ENCODE measurements at places on chromosomes 2 and 18. TPM values are rescaled to one million over a fixed set of nuclear protein-coding genes. Genes with fewer than 3 reads are reported as not detected.

DNA sequence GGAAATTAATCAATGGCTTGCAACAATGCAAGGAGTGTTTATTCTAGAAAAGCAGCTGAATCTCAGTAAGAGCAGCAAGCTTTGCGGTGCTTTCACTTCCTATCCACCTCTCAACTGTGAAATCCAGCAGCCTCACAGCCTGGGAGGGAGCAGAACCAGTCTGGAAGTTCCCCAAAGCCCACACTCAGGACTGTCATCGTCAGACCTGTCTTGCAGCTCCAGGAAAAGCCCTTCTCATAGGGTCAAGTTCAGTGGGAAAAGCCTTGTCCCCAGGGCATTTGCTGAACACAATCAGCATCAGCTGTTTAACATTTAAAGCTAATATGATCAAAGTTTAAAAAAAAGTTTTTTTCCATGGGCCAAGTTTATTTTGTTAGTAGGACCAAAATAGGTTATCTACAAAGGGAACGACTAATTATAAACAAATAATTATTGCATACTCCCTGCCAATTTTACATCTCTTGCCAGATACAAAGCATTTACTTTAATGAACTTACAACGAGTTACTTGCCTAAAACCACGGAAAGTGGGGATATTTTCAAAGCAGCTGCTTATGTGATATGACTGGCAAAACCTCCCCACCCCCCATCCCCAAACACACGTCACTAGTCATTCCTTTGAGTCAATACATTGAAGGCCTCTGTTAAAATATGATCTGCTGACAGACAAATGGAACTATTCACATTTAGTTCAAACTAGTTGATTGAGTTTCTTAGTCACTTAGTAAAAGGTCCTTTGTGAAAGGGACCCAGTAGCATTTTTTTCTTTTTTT lies 36.8 kb downstream of the PARD6G start:
- DNase-seq: no peak

DNA sequence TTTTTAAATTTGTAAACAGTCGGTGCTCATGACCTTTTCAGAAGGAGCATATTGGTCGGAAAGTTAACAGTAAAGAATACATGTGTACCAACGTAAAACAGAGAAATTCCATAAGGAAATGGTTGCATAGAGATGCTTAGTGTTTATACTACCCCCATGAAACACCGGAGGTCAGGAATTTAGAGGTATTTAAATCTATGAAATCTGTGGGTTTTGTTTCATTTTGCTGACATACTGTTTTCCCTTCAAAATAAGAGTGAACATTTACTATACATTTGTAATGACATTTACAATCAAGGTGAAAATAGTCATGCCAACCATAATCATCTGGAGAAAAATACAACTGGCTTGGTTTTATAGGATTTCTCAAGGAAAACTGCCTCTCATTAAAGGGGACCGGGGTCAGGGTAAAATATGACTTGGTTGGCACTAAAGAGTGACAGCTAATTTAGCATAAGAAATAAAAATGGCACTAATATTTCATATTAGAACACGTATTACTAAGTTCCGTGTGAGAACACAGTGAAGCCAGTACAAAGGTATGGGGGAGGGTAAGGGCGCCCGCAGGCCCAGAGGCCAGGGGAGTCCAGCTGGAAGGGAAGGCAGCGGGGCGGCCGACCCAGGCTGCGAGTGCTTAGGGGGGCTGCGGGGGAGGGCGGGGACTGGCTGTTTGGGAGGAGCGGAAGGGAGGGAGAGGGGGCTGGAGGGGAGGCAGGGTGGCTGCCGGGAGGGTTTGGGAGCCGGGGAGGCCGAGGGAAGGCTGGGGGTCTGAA lies 1.1 kb upstream of the RNU4ATAC start:
- DNase-seq: no peak

DNA sequence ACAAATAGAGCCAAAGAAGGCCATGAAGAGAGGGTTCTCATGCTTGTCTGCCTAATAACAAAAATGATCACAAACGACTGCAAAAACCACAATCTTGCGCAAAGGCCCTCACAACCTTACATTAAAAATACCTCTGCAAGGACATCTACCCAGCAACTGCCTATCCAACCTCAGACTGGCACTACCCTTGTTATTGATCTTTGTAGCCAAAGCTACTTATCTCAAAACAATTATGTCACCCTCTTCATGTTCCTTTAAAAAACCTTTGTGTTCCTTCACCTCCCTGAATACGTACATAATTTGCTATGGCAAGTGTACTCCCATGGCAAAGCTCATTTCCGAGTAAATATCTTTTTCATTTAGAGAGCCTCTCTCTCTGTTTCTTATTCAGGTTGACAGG lies 44.1 kb downstream of the TMEM163 start:
- DNase-seq: no peak

- no peak for DNase-seq
Observed at GRCh38 chr18:66046032-66046602, 295.3 kb downstream of the CDH7 start.

DNA sequence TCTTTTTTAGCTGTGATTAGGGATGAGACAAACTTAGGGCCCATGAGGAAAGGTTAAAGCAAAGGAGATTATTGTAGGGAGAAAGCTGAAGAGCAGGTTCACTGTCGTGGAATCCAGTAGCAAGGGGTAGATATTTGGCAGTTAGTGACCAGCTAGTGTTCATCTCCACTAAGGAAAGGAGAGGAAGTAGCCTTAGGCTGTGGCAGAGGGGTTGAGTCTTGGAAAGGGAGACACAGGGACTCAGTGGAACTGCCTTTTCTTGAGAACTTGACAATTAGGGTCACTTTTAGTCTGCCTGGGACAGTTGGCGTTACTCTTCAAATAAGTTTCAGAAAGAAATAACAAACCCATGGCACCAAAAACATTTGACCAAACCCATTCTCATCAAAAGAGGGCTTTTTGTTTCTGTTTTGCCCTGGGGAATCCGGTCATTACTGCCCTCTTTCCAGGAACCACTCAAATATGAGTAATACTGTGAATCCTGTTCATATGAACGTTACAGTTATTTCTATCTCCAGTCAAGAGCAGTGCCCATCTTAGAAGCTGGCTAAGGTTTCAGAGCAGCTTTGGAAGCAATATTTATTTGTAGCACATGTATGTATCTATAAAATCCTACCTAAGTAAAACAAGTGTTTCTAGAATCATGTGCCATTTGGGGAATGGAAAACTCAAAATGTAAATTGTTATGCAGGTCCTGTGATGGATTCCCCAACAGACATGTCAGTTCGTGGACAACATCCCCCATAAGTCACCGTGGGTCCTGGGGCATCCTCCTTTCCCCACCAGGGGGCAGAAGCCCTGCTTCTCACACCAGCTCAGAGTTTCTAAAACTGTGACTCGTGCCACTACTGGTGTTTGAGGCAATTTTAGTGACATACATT lies 77.3 kb upstream of the PHLPP1 start:
- DNase-seq: no peak

DNA sequence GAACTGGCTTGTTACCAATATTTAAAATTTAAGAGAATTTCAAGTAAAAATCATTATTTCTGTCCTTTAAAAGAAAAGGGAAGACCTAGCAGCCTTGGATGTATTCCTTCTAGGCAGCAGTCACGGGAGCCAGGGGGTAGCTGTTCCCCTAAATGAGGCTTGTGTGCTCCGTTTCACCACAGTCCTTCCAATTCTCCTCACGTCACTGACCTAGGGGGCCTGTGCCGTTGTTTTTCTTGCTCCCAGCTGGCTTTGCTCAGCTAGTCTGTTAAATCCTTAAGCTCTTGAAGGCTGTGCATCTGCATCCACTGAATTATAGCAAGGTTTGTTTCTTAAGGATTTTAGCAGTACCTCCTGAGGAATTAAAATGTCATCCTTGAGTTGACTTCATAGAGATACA lies 9.9 kb downstream of the KLHL23 start:
- no peak for DNase-seq

DNA sequence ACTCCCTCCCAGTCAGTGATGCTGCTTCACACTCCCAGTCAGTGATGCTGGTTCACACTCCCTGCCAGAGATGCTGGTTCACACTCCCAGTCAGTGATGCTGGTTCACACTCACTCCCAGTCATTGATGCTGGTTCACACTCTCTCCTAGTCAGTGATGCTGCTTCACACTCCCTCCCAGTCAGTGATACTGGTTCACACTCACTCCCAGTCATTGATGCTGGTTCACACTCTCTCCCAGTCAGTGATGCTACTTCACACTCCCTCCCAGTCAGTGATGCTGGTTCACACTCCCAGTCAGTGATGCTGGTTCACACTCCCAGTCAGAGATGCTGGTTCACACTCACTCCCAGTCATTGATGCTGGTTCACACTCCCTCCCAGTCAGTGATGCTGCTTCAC lies 34.3 kb upstream of the KCNG2 start:
- DNase-seq: no peak

- no peak for DNase-seq
Observed at GRCh38 chr2:8666581-8666980, 15.3 kb upstream of the ID2 start.

DNA sequence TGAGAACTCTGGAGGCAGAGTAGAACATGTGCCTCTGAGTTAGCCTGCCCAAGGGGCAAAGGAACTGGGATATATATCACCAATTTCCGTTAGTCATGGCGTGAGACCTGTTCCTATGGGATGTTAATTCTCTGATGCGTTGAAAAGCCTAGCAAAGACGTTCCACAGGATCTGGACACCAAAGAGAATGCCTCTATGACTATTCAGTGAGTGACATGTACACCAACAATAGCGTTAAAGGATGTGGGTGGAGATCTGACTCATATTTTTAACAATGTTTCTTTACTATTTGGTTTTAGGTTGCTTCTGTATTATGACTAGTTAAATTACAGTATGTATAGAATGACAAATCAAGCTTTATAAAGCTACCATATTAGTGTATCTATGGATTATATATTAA lies 320.9 kb upstream of the MC4R start:
- no peak for DNase-seq

- DNase-seq: no peak
Observed at GRCh38 chr18:43398601-43399000, 121.3 kb upstream of the SYT4 start.

- DNase-seq: no peak
Observed at GRCh38 chr2:67234440-67234839, 162.7 kb upstream of the ETAA1 start.

DNA sequence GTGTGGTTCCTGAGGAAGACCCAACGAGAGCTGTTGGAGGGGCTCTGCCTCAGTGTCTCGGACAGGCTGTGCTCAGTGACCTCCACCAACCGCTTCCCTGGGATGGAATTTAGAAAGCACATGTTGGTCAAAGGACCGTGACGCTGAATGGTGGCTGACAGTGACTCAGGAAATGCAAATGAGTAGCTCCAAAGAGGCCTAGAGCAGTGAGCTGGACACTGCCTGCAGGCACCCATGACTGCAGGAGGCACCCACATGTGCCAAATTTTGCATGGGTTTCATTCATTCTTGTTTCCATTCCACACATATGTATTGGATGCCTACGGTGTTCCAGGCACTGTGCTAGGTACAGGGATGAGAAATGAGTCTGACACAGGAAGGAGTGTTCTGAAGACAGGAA lies 46.4 kb downstream of the ACKR3 start:
- DNase-seq: no peak

DNA sequence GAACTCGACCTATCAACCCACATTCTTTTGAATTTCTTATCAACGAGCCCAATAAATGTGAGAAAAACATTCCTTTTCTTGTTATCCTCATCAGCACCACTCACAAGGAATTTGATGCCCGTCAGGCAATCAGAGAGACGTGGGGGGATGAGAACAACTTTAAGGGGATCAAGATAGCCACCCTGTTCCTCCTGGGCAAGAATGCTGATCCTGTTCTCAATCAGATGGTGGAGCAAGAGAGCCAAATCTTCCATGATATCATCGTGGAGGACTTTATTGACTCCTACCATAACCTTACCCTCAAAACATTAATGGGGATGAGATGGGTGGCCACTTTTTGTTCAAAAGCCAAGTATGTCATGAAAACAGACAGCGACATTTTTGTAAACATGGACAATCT lies 378.2 kb downstream of the STK39 start:
- no peak for DNase-seq

- no peak for DNase-seq
Observed at GRCh38 chr2:161650116-161651015, 26.1 kb downstream of the SLC4A10 start.

- no peak for DNase-seq
Observed at GRCh38 chr2:88211003-88211808, 41.1 kb downstream of the THNSL2 start.

The HMSD gene
- total RNA-seq: 10.3 TPM

The PPP1R1C gene
- total RNA-seq: not detected

The SUMO1 gene
- 94.1 TPM for total RNA-seq

The GALR1 gene
- total RNA-seq: not detected

The ACVR1C gene
- total RNA-seq: 1.8 TPM

The RIF1 gene
- total RNA-seq: 68.1 TPM

The SLC14A1 gene
- total RNA-seq: 1.6 TPM

Measured in natural killer cell treated with Interleukin-12 subunit alpha and Interleukin-12 subunit beta and Interleukin-15 and Interleukin-18, amount 100 ng/mL, for 72 hours (primary cell).